ENCODE measurements at places on chromosomes 3 and 15.

DNA sequence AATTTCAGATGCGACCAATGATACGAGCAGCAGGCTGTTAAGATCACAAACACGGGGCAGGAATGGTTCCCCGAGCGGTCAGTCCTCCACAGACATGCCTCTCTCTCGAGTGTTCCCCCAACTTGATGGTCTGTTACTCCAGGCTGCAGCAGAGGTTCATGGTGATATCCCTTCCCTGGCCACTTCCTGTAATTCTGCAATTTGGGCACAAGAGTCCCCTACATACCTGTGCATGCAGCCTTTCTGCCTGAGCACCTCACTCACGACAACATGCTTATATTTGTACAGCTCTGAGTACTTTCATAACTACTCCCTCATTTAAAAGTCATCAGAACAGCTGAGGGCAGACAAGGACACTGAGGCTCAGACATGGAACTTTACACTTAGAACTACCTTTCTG, 408.1 kb upstream of the NR2F2 start:
- no peak for DNase-seq

- no peak for DNase-seq
Observed at GRCh38 chr3:5016211-5017161, 37.2 kb downstream of the BHLHE40 start.

- DNase-seq, result no peak
Observed at GRCh38 chr3:50447290-50447840, 56.1 kb downstream of the CACNA2D2 start.

GRCh38 chr15:70504299-70504951, 258.9 kb downstream of the UACA start:
- no peak for DNase-seq

- no peak for DNase-seq
Observed at GRCh38 chr15:75203908-75204263, 2.2 kb downstream of the C15orf39 start.

- no peak for DNase-seq
Observed at GRCh38 chr15:85667491-85668424, 127.0 kb downstream of the KLHL25 start.

- no peak for DNase-seq
Observed at GRCh38 chr3:14141602-14142341, 16.9 kb downstream of the TMEM43 start.

GRCh38 chr3:64021922-64022321, 1.4 kb downstream of the PSMD6 start:
- DNase-seq, result no peak

DNA sequence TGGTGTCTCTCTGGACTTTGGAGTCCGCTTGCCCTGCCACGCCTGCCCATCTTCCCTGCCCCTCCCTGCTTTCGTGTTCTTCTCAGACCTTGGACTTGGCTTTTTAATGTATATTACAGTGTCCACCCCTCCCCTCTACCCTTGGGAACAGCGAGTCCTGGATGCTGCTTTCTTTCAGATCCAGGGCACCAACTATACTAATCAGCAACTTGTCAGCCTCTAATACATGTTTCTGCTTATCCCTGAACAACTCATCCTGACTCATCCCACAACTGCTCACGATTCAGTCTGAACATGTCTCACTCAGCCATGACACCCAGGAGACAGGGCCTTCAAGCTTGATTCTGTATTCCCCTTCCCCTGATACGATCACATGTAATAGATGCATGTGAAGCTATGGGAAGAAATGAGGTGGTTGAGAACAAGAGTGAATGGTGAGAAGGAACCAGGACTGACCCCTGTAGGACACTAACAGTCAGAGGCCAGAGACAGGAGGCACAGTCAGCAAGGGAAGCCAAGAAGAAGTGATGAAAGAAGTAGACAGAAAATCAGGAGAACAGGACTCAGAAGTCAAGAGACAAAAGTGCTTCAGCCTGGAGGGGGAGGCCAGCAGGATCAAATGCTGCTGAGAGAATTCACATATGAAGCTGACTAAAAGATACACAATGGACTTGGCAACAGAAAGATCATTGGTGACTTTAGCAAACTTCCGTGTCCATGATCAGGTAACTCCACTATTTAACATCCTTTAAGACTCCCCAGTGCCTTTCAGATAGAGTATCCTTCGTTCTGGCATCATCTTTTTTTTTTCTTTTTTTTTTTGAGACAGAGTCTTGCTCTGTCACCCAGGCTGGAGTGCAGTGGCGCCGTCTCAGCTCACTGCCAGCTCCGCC, 35.4 kb downstream of the BCL2L10 start:
- DNase-seq, result no peak

- DNase-seq, result no peak
Observed at GRCh38 chr3:4432259-4432658, 34.8 kb downstream of the SUMF1 start.

- no peak for DNase-seq
Observed at GRCh38 chr3:139263798-139264197, 80.0 kb upstream of the MRPS22 start.

- no peak for DNase-seq
Observed at GRCh38 chr15:79136434-79137046, 46.0 kb upstream of the RASGRF1 start.

DNA sequence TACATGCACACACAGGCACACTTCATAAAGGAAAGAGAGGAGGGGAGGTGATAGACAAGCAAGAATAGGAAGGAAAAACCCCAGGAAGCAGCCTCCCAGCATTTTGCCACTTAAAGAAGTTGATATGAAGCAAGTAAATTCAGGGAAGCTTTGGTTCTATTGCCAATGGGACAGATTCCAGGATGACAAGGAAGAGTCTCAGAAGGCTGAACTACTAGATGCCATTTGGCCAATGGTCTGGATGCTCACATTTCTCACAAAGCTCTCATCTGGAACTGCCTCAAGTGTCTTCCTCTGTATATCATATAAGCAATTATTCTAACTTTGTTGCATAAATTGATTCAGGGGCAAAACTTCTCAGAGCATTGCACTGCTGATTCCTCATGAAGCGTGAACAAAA, 78.8 kb upstream of the STRIT1 start:
- no peak for DNase-seq

- no peak for DNase-seq
Observed at GRCh38 chr3:141100531-141101320, 49.6 kb downstream of the SPSB4 start.

GRCh38 chr3:17655743-17656142, 86.7 kb downstream of the TBC1D5 start:
- no peak for DNase-seq

- no peak for DNase-seq
Observed at GRCh38 chr3:178097576-178097975, 438.7 kb upstream of the KCNMB2 start.

DNA sequence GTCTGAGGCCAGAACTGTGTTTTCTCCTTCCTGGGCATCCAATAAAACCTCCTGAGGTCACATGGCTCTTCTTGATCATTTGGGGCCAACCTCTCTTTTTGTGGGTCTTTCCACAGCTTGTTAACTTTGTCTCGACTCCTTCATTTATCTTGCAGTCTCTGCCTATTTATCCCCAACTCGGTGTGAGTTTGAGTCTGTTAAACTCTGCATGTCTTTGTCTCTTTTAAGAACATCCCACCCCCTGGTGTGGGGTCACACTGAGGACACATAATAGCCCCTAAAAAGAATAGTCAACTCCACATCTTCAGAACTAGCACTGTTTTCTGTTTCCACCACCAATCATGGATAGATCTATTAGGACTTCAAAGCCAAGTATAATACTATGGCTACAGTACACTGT, 187.2 kb downstream of the TLE3 start:
- no peak for DNase-seq

GRCh38 chr3:137845194-137845593, 81.1 kb downstream of the SOX14 start:
- DNase-seq, result no peak

- DNase-seq, result no peak
Observed at GRCh38 chr3:98395101-98395500, 4.6 kb downstream of the OR5K3 start.

DNA sequence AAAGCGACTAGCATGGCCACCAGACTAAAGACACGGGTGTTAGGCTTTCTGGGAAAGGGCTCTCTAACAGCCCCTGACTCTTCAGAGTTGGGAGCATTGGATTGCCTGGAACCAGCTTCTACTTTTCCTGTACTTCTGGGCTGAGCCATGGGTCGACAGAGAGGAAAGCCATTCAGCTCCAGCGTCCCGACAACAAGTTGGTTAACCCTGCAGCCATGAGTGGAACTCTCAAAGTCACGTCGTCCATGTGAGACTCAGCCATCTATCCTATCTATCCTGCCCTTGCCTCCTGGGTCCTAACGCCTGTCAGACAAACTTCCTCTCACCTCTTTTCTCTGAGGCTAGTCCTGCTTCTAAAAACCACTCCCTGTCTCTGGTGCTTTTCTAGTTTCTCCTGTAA, 32.6 kb upstream of the TBC1D5 start:
- no peak for DNase-seq

GRCh38 chr3:30129765-30130164, 476.6 kb upstream of the TGFBR2 start:
- no peak for DNase-seq

DNA sequence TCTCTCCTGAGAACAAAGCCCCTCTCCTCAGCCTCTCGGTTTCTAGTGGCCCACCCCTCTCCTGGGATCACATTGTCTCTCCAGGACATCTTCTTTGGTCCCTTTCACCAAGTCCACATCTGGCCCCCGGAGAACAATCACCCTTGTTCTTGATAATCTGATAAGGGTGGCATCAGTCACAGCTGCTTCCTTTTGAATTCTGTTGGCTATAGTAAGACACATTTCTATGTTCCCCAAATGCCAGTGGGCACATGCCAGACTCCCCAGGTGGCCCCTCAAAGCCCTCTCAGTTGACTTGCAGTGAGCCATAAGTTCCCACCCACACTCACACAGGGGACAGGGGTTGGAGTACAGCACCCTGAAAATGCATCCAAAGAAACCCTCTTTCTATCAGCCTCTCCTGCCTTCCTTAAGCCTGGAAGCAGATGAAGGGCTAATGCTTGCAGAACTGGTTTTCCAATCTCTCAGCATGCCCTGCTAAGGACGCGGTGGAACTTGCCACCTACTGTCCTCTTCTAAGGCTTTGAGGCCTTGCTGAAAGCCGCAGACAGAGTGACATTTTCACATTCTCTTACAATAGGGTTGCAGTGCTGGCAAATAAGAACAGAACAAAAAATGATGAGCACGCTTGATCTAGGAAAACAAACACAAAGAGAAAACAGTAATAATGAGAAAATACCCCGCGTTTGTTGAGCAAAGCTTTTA, 101.3 kb upstream of the SLCO3A1 start:
- no peak for DNase-seq

DNA sequence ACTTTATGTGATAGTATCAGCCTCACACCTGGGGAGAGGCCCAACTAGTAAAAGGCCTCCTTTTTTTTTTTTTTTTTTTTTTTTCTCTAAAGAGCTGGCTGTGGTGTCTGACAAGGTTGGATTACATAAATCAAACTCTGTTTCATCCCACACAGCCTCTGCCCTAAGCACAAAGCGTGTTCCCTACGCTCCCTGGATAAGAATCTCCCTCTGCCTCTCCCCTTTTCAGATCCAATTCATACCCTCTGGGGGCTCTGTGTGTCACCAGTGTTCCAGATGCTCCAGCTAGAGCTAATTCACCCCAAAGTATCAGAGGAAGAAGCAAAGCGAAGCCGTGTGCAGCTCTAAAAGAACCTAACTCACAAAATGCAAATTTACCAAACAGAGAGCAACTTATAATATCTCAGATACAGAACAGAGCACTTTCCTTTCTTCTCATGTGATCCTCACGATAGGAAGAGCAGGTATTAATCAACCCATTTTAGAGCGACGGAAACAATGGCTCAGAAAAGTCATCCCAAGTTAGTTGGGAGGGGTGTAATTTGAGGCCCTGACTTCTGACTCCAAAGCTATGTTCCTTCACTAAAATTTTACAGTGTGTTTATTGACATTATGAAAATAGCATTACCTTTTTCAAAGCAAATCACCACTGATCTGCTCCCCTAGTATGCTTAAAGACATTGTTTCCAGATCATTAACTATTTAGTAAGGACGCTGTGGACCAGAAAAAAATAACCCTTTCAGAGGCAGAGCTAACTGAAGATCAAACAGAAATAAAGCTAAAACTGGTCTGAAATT, 12.4 kb downstream of the BMF start:
- no peak for DNase-seq

DNA sequence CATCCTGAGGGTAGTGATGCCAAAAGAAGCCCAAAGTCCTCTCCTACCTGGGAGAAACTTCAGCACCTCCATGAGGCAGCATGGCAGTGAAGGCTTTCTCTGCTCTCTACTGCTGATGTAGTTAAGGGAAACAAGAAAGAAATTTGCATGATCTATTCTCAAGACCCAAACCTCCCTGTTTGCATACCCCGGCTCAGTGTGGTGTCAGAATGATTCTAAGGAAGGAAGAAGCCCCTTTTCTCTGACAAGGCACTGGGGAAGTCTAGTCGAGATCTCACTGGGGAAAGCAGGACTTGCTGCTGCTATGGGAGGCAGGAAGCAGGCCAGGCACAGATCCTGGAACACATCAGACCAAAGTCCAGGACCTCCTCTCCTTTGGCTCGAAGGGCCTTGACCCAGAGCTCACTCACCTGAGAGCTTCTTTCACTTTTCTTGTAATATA, 89.4 kb upstream of the ICE2 start:
- DNase-seq, result no peak

DNA sequence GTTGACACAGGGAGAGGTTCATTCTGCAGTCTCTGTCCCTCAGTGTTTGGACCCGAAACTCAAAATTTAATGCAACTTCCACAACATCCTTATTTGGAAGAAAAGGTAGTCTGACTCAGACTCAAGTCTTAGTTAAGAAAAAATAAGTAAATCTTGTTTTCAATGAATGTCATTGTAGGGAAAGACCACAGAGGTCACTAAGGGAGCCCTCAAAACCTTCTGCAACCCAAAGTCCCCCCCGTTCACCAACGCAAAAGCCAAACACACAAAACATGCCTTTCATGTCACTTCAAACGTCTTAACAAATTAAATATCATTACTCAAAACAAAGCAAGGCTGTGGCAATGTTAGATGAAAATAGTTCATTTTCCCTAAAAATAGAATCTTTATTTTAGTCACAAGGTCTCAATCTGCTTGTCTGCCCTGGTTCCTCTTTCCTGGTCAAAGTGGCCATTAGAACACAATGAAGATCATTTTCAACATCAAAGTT, 20.9 kb upstream of the SSUH2 start:
- no peak for DNase-seq

DNA sequence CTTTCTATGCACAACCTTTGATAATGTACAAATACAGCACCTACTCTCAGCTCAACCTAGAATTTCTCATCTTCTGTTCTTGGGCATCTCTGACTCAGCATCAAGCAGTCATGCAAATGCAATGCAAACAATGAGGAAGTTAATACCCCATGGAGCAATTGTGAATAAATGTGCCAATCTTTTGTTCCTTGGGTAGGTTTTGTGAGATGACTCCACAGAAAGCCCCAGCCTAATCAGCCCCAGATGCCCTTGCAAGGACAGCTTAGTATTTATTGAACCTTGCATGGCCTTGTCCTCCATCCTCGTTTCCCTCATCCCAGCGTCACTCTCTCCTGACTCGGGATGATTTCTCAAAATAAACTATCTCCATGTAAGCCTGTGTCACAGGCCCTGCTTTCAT, 494.7 kb upstream of the NECTIN3 start:
- DNase-seq, result no peak

GRCh38 chr15:95035106-95035505, 803.7 kb downstream of the MCTP2 start:
- DNase-seq, result no peak

All from activated naive CD4-positive, alpha-beta T cell (primary cell).